ENCODE measurements at places on chromosomes 11 and 22.

DNA sequence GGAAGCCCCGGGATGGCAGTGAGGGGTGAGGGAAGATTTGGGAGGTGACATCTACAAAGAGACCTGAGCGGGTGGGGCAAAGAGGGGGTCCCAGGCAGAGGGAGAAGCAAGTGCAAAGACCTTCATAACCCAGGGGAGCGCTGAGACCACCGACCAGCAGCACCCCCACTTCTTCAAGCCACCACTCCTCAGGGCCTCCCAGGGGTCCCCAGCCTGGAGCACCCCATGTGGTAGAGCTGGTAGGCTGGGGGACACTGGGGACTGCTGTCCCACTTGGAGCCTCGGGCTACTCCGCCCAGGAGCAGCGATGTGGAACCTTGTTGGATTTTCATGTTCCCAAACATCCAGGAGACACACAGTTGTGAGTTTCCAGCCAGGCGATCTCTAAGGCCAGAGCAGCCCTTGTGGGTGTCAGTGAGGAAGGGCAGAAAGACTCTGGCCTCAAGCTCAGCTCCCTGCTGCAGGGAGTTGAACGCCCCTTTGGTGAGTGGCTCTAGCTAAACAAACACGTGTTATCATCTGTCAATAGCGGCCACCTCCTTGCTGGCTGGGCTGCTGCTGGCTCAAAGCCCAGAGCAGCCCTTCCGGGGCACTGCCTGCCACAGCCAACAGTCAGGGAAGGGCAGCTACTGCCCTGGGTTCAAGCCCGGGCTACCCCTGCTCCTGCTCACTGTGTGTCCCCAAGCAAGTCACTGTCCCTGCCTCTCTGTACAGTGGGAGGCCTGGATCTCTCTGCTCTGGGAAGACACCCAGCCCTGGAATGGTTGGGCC is 25.7 kb upstream of the CHKA start:
- no peak for DNase-seq

GRCh38 chr11:121886005-121886734 is 229.8 kb downstream of the BLID start:
- DNase-seq: no peak

DNA sequence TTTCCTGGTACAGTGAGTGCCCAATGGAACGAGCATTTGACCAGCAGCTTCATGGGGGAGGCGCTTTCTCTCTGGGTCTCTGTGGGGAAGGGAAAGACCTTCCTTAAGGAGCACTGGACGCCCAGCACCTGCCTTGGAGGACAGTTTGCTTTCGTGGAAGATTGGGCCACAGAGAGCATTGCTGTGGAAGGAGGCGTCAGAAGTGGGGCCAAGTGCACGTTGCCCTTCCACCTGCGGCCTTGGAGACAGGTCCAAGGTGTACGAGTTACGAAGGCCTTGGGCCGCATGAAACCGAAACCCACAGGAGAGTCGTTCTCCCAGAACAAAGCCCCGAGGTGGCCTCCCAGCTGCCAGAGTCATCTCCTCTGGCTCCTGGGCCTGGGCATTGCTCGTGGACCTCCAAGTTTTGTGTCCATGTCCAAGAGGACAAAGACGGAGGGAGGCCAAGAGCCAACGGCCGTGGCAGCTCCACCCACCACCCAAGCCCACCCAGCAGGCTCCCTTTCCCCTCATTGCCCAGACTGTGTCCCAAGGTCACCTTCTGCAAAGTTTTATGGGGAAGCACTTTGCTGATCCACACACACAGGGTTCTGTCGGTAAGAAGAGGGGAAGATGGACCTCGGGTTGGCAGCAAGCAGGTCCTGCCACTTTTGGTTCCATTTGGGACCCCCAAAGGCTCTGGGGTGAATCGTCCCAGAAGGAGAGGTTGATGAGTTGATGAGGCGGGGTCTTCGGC is 5.8 kb upstream of the NLRP6 start:
- DNase-seq: peak; percentile 38

- no peak for DNase-seq
Measured at GRCh38 chr11:121248496-121248895, 44.1 kb upstream of the SC5D start.

DNA sequence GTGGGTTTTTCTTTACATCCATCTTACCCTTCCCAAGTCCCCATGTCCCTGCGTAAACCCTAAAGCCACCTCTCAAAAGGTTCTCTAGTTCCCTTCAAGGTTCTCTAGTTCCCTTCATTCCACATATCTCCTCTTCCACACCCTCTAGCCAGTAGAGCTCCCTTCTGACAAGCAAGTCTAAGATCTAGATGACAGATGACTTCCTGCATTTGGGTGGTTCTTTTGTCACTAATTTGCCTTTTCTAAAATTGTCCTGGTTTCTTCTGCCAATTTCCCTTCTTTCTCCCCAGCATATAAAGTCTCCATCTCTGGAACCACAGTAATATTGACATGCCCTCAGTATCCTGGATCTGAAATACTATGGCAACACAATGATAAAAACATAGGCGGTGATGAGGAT is 7.8 kb downstream of the CD3E start:
- DNase-seq: no peak

GRCh38 chr22:27105142-27106025 is 448.0 kb downstream of the MIAT start:
- no peak for DNase-seq

- no peak for DNase-seq
Measured at GRCh38 chr11:34632105-34632791, 11.4 kb downstream of the EHF start.

DNA sequence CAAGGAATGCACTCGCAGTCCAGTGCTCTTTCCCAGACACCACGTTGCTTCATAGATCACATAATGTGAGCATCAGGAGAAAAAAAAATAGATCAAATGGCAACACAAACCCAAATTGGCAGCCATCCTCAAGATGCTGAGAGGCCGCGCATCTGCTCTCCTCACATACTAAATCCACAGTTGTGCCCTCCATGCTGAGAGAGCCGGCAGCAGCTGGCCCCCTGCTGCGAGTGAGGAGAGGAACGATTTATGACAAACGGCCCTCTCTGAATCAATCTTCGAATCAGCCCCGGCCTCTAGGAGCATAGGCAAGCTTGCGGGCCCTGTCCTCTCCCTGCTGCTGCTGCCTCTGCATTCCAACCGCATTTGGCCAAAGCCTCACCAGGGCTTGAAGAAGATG is 159.9 kb upstream of the TENM4 start:
- no peak for DNase-seq

DNA sequence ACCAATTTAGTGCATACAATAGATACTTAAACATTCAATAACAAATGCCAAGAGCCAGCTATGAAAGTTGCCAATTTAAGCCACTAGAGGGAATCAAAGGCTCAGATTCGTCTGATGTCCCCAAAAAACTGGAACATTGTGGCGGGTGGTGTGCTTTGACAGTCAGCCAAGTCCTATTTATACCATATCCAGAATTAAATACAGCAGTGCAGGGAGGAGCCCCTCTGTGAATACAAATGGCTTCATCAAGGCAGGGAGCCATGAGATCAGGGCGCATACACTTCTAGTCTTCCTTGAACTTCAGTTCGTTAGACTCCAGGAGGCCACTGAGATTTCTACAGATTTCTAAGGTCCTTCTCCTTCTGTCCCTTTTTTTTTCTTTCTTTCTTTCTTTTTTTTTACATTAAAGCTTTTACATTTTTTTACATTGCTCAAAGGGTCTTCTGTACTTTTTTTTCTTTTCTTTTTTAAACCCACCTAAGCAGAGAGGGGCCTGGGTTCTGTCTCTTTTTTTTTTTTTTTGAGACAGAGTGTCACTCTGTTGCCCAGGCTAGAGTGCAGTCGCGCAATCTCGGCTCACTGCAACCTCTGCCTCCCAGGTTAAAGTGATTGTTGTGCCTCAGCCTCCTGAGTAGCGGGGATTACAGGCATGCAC is 41.5 kb upstream of the HSPA8 start:
- DNase-seq: peak; percentile 46

- DNase-seq: no peak
Measured at GRCh38 chr11:36023922-36024321, 80.1 kb downstream of the LDLRAD3 start.

- no peak for DNase-seq
Measured at GRCh38 chr22:32343941-32344340, 13.7 kb upstream of the RFPL3 start.

GRCh38 chr11:748007-748359 is 719 bp downstream of the TALDO1 start:
- DNase-seq: no peak

All from activated CD8-positive, alpha-beta memory T cell treated with anti-CD3 and anti-CD28 coated beads, Interleukin-2, amount 10 ng/mL, durations not matched to agents 7 days and 5 days (primary cell).